Left kidney (tissue), 8 donors: ENCODE measurements at places on chromosomes 11 and 22. TPM values are rescaled to one million over a fixed set of nuclear protein-coding genes. Genes with fewer than 3 reads are reported as not detected.

Gene ARRB1
- polyA plus RNA-seq, result 22.5 TPM

Gene NCAM1
- 87.3 TPM for polyA plus RNA-seq

Gene TRAPPC4
- 87.6 TPM for polyA plus RNA-seq

Gene TRIM51
- polyA plus RNA-seq, result not detected

Gene FOLR1
- 50.8 TPM for polyA plus RNA-seq

Gene TREH
- polyA plus RNA-seq, result 2.0 TPM

Gene NUP98
- polyA plus RNA-seq, result 78.0 TPM

Gene OR8D4
- polyA plus RNA-seq, result not detected

Gene PLEKHB1
- polyA plus RNA-seq, result 9.0 TPM

Gene P2RY6
- polyA plus RNA-seq, result 0.85 TPM

Gene SERPING1
- polyA plus RNA-seq, result 137 TPM
